Cerebellum (tissue), 4 donors: ENCODE measurements at places on chromosomes 3 and 15.

DNA sequence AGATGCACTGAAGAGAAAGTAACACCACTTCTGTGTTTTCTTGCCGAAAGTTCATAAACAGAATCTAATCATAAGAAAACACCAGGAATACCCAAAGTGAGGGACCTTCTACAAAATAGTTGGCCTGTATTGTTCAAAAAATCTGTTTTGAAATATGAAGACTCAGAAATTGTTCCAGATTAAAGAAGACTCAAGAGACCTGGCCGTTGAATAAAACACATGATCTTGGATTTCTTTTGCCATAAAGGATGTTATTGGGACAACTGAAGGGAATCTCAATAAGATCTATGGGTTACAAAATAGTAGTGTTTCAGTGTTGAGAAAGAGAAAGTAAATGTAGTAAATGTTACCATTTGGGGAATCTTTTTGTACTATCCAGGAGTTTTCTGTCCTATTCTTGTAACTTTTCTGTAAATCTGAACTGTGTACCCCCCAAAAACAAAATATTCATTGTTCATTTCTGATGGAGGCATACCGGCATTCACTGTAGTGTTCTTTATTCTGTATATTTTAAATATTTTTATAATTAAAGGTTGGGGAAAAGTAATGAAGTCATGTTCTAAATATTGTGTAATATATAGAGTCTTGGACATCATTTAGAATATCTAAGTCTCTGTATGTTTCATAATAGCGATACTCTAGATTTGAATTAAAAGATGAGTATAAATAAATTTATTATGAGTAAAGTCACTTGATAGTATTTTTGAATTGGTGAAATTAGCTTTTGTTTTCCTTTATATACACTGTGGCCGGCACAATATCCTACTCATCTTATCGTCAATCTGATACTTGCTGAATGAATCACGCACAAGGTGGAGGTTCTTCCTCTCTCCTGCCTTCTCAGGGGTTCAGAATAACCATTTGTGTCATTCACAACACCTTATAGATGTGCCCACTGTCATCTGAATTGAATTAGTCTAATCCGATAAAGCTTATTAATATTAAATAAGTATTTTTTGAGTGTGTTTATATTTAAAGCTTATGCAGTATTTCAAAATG lies 66.7 kb downstream of the TRAK1 start:
- no peak for DNase-seq

- peak; percentile 23 for DNase-seq
These were observed 51.6 kb downstream of the GATM start for GRCh38 chr15:45326741-45327140.

DNA sequence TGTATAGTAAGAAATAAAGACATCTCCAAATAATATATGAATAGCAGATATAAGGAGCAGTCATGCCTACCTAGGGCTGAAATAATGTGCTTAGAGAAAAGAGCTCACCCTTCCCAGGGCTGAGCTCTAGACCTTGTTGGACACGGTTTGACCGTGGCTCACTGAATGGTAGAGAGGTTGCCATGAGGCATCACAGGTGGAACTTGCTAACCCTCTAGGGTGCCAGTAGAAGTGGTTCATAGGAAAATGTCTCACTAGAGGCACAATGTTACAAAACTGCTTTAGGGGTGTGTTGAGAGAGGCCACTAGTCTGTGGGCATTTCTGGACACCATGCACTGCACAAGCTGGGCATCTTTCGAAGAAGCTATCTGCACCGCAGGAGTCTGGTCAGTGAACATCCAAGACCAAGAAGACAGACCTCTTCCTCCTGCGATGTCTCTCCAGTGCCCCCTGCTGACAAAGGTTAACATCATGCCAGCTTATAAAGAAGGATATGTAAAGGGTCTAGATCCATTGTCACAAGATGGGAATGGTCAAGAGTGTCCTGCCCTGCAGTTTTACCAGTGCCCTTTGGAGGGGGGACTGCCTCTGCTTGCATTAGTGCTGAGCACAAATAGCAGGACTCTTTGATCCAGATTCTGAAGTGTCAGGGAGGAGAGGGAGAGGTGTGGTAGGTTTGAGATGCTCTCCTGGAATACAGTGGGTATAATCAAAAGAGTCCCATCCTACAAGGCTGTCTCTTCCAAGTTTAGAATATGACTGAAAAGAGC lies 266.8 kb downstream of the ZNF385D start:
- DNase-seq = no peak

DNA sequence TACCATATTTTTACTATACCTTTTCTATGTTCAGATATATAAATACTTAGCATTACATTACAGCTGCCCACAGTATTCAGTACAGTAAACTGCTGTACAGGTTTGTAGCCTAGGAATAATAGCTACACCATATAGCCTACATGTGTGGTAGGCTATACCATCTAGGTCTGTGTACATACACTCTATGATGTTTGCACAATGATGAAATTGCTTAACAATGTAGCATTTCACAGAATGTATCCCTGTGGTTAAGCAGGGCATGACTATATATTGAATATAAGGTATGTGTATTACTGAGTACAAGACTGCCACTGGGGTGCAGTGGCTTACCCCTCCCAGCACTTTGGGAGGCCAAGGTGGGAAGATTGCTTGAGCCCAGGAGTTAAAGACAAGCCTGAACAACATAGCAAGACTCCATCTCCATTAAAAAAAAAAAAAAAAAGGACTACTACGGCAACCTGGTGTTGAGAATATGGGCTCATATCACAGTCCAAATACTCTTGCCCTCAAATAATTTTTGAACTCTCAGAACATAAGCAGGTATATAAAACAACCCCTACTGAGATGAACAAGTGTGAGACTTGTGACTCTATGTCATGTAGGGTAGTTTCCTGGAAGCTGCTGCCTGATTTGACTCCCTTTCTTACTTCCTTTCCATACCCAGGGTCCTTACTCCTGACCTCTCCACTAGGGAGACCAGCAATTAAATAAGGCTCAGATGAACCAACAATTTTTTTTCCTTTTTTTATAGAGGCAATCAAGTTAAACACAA lies 4.8 kb downstream of the PPP1R14D start:
- DNase-seq = no peak

DNA sequence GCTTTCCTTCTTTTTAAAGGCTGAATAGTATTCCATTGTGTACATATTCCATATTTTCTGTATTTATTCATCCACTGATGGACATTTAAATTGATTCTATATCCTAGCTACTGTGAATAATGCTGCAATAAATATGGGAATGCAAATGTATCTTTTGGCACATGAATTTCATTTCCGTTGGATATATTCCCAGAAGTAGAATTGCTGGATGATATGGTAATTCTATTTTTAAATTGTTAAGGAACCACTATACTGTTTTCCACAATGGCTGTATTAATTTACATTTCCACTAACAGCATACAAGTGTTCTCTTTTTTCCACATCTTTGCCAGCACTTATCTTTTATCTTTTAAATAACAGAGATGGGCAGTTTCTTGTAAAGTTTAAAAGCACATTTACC lies 302.7 kb downstream of the CTNNB1 start:
- no peak for DNase-seq

DNA sequence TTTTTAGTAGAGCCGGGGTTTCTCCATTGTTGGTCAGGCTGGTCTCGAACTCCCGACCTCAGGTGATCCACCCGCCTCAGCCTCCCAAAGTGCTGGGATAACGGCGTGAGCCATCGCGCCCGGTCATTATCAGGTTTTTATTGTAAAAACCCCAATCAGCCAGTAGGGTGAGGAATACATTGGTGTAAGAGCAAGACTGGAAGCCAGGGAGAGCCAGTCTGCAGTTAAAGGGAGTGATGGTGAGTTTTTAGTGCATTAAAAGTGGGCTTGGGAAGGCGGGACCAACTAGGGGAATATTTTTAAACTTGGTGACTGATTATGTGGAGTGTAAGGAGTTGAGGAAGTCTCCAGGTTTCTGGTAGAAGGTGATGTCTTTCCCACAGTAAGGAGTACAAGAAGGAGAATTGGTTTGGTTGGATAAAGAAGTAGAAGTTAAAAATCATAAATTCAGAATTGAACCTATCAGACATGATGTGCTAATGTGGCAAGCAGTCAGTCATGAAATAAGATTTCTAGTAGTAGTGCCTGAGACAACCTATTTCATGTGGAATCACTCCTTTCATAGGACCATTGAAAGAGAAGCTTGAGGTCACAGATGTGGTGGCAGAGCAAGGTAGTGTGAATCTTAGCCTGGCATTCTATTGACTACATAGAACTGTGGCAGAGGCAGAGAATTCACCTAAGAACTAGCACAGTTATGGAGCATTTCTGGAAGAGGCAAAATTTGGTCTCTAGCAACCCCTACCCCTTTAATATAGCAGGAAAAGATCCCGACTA lies 2.4 kb upstream of the DCBLD2 start:
- DNase-seq = no peak

DNA sequence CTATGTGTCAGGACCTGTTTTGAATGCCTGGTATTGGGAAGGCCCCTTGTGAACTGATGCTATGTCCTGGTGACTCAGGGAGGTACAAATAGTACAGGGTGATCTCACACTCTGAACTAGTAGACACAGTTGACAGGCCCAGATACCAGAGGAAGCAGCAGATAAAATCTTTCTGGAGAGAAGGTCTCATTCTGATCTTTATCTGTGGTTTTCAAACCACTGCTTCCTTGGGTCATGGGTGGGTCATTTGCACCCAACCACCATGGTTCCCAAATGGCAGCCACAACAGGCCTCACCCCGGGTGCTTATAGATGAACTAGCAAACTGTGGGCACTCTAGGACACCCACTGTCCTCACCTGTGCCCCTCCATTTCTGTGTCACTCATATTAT lies 43.4 kb downstream of the PXYLP1 start:
- DNase-seq = no peak

DNA sequence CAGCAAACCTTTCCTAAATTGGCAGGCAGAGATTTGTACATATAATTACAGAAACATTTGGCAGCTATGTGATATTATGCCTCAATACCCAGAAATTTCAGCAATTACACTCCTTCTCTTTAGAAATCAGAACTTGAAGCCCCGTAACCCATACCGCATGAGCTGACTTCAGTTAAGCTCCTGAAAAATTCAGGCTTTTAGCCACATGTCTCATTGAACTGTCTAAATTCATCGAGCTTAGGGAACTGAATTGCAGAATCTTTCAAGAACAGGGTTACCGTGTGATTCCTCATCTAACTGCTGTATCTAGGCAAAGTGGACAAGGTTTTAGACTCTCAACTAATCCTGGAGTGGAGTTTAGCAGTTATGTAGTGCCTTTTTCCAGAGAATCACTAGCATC lies 333.0 kb downstream of the EPHA3 start:
- DNase-seq = no peak

GRCh38 chr15:49978121-49978520 lies 140.9 kb downstream of the ATP8B4 start:
- DNase-seq = no peak

DNA sequence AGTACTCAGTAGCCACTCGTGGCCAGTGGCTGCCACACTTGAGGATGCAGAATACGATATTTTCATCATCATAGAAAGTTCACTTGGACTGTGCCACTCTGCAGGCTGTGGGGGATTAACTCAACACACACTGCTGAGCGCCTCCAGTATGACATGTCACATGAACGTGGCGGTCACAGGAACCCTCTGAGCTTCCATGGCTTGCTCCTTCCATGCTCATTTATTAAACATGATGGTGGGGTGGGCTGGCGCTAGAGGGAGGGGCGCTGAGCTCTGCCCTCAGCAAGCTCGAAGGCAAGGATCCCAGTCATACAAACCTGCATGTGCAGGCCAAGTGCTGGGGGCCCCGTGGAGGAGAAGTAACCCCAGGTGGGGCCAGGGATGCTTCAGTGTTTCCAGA lies 85.5 kb downstream of the WNT7A start:
- DNase-seq = no peak

DNA sequence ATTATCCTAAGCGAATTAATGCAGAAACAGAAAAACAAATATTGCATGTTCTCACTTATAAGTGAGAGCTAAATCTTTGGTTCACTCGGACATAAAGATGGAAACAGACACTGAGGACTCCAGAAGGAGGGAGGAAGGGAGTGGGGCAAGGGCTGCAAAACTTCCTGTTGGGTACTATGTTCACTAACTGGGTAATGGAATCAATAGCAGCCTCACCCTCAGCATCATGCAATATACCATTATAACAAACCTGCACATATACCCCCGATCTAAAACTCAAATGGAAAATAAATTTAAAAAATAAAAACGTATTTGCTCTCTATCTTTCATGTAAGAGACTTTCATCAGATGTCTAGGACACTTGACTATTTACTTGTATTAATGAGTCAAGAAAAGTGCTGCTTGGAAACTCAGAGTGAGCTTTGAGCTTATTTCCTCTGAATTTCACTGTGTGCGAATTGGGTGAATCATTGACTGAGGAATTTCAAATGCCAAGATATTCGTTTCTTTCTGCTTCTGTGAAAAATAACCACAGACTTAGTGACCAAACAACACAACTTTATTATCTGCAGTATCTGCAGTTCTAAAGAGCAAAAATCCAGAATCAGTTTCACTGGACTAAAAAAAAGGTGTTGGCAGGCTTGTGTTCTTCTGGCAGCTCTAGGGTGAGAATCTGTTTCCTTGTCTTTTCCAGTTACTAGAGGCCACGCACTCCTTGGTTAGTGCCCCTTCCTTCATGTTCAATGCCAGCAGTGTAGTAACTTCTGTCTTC lies 18.4 kb downstream of the TM4SF18 start:
- DNase-seq = no peak

- no peak for DNase-seq
These were observed 104.9 kb upstream of the ST8SIA2 start for GRCh38 chr15:92288755-92289154.

DNA sequence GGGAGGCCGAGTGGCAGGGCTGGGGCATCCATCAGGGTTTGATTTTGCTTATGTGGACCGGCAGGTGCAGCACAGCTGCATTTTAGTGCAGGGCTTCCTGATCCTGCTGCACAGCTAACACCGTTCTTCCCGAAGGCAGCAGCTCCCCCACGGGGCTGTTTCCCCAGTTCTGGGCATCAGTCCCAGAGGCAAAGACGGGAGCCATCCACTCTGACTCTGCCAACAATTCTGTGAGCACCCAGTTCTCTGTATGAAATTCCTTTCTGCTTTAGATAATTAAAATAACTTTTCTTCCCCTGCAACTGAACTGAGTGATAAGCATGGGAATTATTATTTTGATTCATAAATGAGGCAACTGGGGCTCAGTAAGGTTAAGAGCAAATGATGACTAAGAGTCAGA lies 262.9 kb upstream of the ATP10A start:
- no peak for DNase-seq

DNA sequence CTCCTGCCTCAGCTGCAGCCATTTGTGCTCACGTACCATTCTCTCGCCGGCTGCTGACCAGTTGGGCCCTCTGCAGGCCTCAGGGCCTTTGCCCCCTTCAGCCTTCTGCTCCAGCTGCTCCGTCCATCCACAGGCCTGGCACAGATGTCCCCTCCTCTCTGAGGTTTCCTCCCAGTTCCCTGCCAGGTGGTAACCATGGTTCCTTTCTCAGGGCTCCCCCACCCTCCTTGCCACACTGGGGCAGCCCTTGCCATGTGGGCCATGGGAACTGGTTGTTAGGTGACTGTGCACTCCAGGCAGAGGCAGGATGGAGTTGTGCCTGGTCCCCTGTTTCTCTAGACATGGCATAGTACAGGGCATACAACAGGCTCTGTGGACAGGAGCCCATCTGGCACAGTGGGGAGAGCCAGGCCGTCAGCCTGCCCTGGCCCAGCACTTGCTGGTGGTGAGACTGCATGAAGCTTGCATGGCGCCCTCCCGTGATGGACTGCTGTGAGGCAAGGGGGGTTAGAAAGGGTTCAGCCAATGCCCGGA lies 148.9 kb downstream of the DNAJB8 start:
- no peak for DNase-seq
